ENCODE measurements at places on chromosomes 16 and 17. TPM values are rescaled to one million over a fixed set of nuclear protein-coding genes. Genes with fewer than 3 reads are reported as not detected.
A peak's percentile ranks its signal among the peaks of the same experiment; 100 is the strongest.

- peak; percentile 10 for DNase-seq
Observed at GRCh38 chr16:80150978-80151721, 389.6 kb upstream of the DYNLRB2 start.

- no peak for DNase-seq
Observed at GRCh38 chr17:19247473-19247872, 10.3 kb downstream of the EPN2 start.

DNA sequence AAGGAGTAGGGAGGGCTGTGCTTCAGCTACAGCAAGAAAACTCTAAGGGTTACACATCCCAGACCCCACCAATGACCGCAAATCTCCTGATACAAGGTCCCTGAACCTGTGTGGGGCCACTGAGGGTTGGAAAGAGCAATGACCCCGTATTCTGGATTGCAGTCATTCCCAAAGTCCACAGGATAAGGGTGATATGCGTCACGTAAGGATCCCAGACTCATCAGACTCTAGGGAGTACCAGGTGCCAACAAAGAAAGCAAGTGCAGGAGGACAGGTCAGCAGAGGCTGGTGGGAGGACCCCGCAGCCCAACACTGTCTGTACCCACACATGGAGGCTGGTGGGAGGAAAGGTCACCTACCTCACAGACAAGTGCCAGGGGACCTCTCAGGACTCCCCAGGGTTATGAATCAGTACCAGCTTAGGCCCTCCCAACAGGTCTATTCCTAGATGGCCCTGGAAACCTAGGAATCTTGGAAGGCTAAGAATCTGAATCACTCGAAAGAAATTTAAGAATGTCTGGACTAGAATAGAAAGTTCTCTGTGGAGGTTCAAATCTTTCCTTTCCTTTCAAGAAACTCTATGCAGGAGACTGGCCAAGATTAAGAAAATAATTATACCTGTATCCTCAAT lies 16.2 kb downstream of the PITPNA start:
- no peak for DNase-seq

DNA sequence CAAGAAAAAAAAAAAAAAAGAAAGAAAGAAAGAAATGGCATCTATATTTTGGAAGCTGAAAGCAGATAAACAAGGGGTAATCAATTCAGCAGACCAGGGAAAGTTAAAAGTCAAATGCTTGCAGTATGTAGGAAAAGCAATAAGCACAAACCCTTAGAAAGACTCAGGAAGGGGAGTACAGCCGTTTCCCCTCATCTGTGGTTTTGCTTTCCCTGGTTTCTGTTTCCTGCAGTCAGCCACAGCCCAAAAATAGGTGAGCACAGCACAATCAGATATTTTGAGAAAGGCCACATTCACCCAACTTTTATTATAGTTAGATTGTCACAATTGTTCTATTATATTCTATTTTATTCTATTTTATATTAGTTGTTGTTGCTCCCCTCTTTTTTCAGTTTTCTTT lies 14.4 kb upstream of the ALOX12 start:
- DNase-seq: no peak

- no peak for DNase-seq
Observed at GRCh38 chr17:72122010-72122764, 1.4 kb downstream of the SOX9 start.

Gene CCL7
- not detected for polyA plus RNA-seq

Gene PRKCB
- polyA plus RNA-seq: 1.7 TPM

Gene DNAJC7
- polyA plus RNA-seq: 148 TPM

Gene TMED6
- 2.5 TPM for polyA plus RNA-seq
